ENCODE measurements at places on chromosomes 5 and 9.

- no peak for DNase-seq
Observed at GRCh38 chr5:78734950-78735349, 86.4 kb upstream of the LHFPL2 start.

DNA sequence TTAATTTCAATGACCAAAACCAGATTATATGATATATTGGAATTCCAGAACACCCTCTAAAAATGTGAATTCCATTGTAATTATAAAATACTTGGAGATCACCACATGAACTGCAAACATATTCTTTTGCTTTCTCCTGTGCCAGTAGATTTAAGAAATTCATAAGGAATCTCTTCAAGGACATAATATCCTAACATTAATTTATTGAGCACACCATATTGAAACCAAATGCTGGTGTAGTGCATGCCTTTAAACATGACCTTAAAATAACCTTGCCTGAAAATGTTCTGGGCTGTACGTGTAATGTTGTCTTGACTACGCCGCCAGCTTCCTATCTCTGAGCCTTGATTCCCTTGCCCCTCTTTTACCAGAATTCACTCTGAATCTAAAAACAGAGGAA is 205.0 kb upstream of the ACTBL2 start:
- DNase-seq = no peak

- DNase-seq = no peak
Observed at GRCh38 chr5:9712506-9712905, 82.4 kb upstream of the TAS2R1 start.

- no peak for DNase-seq
Observed at GRCh38 chr5:143652108-143652700, 159.8 kb upstream of the HMHB1 start.

DNA sequence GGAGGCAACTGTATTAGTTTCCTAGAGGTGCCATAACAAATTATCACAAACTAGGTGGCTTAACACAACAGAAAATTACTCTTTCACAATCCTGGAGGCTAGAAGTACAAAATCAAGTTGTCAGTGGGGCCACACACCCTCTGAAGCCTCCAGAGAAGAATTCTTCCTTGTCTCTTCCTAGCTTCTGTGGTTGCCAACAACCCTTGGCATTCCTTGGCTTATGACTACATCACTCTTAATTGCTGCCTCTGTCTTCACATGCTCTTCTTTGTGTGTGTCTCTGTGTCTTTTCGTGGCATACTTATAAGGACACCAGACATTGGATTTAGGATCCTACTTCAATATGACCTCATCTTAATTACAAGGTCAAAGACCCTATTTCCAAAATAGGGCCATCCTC is 327.5 kb downstream of the CHSY3 start:
- no peak for DNase-seq

DNA sequence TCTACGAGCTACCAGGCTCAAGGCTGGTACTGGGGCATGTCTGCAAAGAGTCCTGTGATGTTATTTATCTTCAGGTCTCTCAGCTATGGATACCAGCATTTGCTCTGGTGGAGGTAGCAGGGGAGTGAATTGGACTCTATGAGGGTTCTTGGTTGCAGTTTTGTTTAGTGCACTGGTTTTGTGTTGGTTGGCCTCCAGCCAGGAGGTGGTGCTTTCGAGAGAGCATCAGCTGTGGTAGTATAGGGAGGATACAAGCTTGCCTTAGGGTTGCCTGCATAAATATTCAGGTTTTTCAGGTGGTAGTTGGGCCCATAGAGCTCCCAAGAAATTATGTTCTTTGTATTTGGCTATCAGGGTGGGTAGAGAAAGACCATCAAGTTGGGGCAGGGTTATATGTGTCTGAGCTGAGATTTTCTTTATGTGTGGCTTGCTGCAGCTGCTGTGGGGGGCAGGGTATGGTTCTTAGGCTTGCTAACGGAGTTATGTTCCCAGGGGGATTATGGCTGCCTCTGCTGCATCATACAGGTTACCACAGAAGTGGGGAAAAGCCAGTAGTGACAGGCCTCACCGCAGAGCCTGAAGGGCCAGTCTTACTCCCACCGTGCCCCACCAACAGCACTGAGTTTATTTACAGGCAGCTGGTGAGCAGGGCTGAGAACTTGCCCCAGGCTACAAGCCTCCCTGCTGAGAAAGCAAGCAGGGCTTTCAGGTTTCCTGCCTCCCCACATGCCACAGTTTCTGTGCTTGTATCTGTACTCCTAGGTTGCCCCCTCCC is 9.7 kb upstream of the RIOK2 start:
- peak; percentile 72 for DNase-seq

DNA sequence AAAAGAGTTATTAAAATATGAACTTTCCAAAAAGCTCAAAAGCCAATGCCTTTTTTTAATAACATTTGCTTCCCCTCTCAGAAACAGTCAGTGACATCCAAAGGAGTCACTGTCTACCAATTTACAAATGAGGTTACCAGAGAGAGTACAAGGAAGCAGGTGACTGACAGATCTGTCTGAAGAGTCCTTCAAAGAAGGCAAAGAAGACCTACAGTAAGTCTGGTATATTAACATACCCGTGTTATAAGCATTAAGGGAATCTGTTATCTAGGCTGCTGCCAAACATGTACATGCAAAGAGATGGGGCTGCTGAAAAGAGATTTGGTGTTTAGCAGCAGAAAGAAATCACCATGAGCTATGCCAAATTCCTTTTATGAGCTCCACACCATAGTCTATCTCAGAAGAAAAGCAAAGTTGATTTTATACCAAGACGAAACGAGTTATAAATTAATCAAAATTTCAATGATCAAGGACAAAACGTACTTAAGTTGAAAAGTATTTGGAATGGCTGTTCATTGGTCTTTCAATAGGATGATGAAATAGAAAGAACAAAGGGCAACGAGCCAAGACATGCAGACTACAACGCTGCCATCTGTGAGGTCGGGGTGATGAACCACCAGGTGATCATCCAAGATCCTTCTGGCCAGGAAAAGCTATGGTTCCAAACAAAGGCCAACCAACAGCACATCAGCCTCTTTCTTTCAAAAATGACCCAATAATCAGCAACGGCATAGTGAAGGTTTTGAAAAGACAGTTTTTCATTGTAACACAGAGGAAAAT is 8.1 kb downstream of the PRELID2 start:
- DNase-seq = no peak

GRCh38 chr5:136001466-136001981 is 27.3 kb upstream of the TGFBI start:
- DNase-seq = no peak

- DNase-seq = peak; percentile 30
Observed at GRCh38 chr9:6413365-6414246, 607 bp downstream of the UHRF2 start.

DNA sequence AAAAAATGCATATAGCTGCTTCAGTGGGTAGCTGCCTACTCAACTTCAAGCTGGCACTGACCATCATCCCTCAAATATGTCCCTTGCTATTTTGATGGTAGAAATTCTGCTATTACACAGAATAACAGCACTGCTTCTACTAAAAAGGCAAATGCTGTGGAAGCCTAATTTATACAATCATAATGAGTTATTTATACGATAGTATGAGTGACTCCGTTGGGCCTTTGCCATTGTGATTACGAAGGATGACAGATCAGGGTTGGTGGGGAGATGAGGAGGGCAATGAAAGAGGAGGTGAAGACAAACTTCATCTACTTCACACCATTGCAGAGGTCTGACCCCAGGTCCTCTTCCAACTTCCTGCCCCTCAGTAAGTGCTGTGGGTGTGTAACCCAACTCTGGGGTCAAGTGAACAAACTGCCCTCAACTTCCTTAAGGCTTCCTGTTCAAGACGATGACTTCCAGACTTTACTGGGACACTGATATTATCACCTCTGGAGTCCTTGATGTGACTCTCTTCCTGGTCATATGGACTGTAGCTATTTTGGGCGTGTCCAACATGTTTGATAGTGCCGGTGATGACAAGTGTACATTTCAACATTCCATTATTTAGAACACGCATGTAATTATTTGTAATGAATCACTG is 74.1 kb upstream of the RPS23 start:
- no peak for DNase-seq

DNA sequence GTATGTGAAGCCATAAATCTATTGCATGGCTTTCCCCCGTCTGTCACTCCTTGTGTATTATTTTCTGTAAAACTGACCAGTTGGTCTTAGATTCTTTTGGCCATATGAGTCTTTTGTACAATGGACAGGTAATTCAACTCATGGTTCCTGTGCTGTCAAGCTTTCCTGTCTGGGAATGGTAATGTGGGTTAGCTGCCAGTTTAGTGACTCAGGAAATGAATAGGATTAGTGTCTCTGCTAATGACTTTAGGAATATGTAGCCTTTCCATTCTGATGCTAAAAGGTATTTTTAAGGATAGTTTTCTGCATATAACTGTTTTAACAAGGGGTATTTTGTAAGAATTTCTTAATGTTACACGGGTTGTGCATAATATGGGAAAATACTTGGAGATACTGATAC is 182.7 kb downstream of the PBX3 start:
- no peak for DNase-seq

- DNase-seq = no peak
Observed at GRCh38 chr5:54702470-54702869, 184.9 kb downstream of the SNX18 start.

DNA sequence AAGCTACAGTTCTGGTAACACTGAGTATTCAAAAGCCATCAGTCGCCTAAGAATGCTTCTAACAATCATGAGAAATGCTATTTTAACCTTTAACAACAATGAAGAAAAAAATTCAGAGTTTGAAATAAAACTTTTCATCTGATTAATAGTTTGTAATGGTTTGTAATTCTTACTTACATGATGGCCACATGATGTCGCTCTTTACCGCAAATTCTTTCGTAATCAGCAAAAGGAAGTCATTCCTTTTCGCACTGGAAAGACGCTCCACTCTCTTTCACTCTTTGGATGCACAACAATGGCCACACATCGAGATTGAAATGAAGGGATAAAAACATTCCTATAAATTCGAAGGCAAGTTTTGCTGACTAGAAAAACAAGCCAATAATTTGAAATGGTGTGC is at the start of gene PCDHA7:
Gene PCDHA7, plus strand, starts transcription at position 277 of the 400 bp plus-strand sequence. Its CDS starts 115 bp downstream, at position 392.
- DNase-seq = no peak

GRCh38 chr9:90001747-90002146 is 396.9 kb downstream of the GADD45G start:
- no peak for DNase-seq

GRCh38 chr9:134163371-134164196 is 780 bp downstream of the RNU6ATAC start:
- peak; percentile 60 for DNase-seq

- DNase-seq = no peak
Observed at GRCh38 chr9:114321759-114322158, 1.1 kb upstream of the ORM1 start.

DNA sequence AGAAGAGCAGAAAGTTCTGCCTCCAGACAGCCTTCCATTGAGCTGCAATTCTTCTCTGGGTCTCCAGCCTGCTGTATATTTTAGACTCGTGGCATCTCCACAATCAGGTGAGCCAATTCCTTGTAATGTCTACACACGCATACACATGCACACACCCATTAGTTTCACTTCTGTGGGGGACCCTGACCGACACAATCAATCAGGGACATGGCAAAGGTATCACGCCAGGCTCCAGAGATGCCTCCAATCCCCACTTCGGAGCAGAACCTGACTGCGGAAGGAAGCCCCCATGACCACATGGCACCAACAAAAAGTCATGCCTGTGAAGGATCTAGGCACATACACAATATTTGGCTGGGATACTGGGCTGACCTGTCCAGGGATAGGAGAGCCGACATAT is 21.4 kb downstream of the SEMA4D start:
- no peak for DNase-seq

DNA sequence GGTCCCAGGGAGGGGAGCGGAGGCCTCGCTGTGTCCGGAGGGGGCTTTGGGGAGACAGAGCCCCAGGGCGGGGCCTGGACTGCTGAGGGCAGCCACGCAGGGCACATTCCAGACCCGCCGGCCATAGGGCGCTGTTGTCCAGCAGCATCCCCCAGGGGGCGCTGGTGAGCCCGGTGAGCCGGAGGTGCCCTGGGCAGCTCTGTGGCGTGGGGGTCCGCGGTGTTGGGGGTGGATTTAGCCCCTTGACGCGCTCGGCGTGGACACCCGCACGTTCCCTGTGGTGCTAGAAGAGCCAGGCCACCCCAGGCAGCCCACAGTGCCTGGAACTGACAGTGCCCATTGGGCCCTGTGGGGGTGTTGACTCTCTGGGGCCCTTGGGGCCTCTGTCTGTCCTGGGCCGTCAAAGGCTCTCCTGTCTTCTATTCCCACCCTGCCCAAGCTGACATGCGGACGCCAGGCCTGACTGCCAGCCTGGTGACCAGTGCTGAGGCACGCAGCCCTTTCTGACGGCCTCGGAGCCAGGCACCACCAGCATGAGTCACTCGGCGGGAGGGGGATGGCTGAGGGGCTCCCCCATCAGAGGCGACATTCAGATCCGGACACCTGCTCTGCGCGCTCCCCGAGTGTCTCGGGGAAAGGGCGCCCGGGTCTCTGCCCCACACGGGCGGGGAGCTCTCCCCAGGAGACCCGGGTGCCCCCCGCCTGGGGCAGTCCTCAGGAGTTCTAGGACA is 23.9 kb downstream of the TPPP start:
- no peak for DNase-seq

DNA sequence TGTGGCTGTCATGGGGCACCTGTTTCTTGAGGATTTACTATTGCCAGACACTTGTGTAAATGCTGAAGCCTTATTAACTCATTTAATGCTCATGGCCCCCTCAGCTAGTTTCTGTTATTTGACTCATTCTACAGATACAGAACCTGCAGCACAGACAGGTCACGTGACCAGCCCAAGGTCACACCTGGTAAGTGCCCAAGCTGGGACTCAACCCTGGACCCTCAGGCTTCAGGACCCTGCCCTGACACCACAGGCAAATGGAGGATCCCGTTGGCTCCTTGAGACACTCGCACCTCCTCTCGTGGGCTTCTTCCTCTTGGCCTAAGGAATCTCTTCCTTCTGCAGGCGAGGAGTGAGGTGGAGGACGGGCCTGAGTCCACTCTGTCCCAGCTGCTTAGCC is 10.6 kb upstream of the NEURL1B start:
- no peak for DNase-seq

Measured in stimulated activated naive B cell treated with anti-CD40 and anti-IgM and Interleukin-4, amounts not matched to agents 10 μg/mL and 1 μg/mL and 100 μg/mL, for 72 hours (primary cell).